ENCODE measurements at places on chromosomes 7 and 10.

DNA sequence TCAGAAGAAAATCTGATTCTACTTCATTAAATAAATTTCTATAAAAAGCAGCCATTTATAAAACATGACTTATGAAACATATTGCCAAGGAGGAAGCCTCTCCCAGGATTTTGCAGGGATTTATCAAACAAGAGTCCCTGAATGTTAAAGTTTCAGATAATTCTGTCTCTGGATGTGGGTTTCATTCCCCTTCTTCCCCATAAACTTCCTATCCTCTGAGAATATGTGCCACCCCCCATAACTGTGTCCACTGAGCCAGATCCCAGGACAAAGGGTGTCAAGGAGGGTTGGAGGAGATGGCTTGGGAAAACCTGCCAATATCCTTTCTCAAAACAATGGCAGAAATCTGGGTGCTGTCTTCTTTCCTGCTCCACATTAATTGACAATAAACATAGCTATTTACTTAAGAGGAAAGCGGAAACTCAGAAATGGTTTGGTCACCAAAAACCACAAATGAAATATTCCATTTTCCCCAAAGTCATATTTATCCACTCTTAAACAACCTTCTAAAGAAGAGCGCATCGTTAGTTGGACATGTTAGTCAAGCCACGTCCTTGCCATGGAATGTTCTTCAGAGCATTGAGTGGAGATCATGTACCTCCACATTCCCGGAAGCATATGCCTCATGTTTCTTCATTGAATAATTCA, 54.3 kb upstream of the AKR1E2 start:
- no peak for DNase-seq

- no peak for DNase-seq
Observed at GRCh38 chr7:55192723-55193122, 172.4 kb upstream of the LANCL2 start.

DNA sequence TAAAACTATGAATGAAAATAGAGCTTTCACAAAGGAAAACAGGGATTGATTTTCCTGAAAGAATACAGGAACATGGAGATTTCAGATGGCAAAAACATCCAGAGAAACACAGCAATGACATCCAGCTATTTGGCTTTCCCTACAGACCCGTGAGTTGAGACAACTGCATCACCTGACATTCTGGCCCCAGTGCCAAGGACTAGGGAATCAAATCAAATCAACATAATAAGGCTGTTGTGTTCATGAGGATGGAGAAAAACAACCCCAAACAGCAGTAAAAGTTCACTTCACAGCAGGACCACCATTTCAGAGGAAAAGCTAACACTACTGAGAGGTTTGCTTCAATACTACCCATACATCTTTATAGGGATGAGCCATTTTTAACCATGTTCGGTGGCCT, 25.5 kb downstream of the ETV1 start:
- DNase-seq, result no peak

- no peak for DNase-seq
Observed at GRCh38 chr10:70293169-70293843, 9.5 kb upstream of the NPFFR1 start.

DNA sequence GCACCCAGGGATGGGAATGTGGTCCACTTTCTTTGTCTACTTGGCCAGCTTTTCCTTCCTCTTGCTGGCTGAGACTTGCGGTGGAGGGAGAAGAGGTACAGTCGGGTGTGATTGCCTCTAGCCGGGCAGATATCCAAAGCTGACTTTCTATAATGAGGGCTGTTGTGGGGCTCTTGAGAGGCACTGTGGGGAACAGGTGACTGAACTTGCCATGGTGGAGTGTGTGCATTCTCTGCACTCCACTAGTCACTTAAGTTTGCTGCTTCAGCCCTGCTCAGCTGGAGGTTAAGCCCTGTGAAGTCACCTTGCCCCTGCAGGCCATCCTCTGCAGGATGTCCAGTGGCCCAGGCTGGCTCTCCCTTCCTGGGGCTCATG, 116.6 kb downstream of the AOAH start:
- no peak for DNase-seq

GRCh38 chr7:1900847-1901246, 230.8 kb downstream of the ELFN1 start:
- DNase-seq, result no peak

GRCh38 chr7:8435095-8435494, 1.7 kb downstream of the NXPH1 start:
- no peak for DNase-seq

DNA sequence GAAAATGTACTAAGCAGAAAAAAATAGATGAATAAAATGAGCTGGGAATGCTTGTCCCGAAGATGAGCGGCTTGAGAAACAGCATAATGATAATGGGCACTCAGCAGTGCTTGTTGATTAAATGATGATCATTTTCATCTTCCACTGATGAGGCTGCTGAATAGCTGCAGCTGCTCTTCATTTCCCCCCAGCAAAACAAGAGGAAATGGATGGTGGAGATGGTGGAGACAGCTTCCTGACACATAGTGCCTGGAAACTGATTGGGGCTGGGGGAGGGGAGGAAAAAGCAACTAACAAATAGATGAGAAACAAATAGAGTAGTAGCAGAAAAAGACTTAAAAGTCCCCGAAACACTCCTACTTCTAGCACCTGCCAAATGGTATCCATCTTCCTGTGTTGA, 41.4 kb downstream of the MRC1 start:
- DNase-seq, result no peak

DNA sequence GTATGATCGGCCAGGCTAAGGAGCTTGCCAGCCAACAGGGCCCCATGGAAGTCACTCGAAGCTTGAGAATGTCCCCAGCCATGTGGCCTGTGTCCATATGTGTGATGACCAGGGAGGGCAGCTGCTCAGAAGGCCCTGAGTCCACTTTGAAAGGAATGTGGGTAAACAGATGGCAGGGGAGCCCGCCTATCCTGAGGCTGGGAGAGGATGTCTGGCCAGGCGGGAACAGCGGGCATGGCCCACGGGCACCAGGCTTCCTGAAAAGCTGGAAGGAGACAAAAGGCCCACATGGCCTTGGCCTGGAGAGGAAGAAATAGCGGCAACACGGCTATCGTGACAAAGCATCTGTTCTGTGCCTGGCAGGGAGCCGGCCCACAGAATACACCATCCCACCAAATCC, 137.9 kb upstream of the PPIF start:
- no peak for DNase-seq

DNA sequence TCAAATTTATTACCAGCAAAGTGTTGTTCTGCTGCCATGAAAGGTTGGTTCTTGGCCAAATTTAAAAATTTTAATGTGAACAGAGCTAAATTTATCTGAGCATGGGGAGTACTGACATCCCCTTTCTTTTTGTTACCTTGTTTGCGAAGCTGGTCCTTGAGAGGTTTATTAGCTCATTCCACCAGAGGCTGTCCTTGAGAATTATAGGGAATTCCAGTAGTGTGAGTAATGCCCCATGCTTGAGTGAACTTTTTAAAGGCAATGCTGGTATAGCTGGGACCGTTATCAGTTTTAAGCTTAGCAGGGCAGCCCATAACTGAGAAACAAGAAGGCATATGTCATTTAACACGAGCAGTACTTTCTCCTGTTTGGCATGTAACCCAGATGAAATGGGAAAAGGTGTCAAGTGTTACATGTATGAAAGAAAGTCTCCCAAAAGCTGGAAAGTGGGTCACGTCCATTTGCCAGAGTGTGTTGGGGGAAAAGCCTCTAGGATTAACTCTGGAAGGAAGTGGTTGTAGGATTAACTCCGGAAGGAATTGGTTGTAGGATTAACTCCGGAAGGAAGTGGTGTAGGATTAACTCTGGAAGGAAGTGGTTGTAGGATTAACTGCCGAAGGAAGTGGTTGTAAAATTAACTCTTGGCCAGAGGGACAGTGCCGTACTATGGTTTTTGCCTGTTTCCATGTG, 37.3 kb upstream of the AKR1C2 start:
- no peak for DNase-seq

GRCh38 chr10:44177610-44178009, 207.3 kb downstream of the CXCL12 start:
- no peak for DNase-seq

DNA sequence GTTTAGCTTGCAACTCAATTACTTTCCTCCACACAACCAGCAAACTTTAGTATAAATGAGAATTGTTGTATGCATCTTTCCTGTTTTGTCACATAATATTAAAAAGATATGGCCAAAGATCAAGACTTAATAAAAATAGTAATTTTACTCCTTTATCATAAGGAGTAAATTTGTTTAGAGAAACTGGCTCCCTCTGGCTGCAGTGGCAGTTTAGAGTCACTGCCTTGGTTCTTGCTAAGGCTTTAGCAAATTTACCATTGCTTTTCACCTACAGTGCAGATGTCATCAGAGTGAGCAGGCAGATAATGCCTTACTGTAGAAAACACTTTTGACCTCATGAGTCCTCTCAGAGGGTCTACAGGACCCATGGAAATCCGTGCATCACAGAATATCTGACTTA, 2.6 kb downstream of the PRPF18 start:
- no peak for DNase-seq

DNA sequence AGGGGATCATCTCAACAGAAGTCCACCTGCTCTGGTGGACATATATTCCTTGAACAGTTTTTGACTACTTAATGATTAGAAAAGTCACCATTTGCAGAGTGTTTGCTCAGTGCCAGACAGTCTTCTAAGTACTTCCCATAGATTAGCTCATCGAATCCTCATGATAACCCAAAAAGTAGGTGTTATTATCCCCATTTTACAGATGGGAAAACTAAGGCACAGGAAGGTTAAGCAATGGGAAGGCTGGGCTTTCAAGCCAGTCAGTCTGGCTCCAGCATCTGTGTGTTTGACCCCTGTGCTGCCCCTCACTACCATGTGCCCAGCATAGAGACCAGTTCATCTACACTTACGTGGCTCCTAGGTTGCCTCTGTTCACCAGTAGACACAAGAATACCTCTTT, 15.9 kb downstream of the CDHR3 start:
- no peak for DNase-seq

GRCh38 chr10:99427566-99428190, 2.7 kb downstream of the GOT1 start:
- DNase-seq, result no peak

- DNase-seq, result no peak
Observed at GRCh38 chr7:138749960-138750359, 47.8 kb upstream of the TMEM213 start.

- DNase-seq, result no peak
Observed at GRCh38 chr7:70212281-70212680, 614.0 kb downstream of the AUTS2 start.

DNA sequence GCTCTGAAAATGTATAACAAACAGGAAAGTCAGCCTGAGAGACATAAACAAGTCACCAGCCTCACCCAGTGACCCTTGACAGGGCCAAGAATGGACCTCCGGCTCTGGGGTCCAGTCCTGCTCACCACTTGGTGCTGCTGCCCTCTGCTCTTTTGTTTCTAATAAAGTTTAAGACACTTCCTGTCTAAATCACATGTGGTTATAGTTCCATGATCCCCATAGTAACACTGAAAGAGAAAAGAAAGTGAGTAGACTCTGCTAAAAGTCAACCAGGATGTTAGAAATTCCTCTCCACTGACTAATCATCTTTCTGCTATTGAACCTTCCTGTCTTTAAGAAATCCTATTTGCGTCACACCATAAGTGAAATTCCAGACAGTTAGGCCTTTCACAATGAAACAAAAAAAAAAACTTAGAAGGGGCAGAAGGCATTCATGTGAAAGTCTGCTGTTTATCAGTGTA, 179.2 kb upstream of the BET1 start:
- no peak for DNase-seq
